Osteocyte (in vitro differentiated cells): ENCODE measurements at places on chromosomes 12 and 14. TPM values are rescaled to one million over a fixed set of nuclear protein-coding genes. Genes with fewer than 3 reads are reported as not detected.

DNA sequence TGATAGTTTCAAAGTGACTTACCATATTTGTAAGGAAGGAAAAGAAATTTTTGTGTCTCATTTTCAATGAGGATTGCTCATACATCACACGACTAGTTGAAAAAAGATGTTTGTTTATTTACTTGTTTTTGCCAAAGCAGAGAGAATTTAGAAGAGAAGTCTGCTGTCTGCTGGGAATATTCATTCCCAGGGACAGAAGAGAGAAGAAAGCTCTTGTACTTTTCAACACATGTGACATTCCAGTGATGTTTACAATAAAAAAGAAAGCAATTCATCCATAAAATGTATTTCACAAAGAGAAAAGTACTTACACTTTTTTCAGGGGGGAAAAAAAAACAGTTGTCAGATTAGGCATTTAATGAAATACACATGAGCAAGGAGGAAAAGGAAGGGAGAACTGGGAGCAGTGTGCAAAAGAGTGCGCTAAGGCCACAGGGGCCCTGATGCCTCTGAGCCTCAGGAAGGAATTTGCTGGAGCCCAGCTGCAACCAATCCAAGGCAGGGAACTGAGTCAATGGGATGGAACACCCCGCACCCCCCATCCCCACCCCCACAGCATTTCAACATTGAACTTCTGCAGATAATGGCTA lies 115.0 kb downstream of the RPAP3 start:
- DNase-seq: no peak

DNA sequence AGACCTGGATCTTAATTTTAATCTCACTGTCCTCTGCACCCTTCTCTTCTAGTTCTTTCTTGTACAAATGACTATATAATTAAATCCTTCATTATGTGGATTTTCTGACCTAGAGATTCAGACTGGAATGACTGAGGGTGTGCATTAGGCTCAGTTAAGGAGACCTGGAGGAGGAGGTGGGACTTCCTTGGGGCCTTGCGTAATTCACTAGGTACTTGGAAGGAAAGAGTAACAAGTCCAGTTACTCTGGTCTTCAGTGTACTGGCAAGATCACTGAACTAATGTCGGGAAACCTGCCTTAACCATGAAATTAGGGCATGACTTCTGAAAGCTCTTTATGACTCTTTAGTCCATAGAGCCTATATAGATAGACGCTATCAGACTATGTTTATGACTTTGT lies 441.4 kb downstream of the EGLN3 start:
- no peak for DNase-seq

DNA sequence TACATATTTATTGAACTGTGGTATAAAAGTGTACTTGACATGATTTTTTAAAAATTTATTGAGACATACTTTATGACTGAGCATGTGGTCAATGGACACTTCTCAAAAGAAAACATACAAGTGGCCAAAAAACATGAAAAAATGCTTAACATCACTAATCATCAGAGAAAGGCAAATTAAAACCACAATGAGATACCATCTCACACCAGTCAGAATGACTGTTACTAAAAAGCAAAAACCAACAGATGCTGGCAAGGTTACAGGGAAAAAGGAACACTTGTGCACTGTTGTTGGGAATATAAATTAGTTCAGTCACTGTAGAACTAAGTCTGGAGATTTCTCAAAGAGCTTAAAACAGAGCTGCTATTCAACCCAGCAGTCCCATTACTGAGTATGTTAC lies 1177.6 kb downstream of the GALC start:
- no peak for DNase-seq

DNA sequence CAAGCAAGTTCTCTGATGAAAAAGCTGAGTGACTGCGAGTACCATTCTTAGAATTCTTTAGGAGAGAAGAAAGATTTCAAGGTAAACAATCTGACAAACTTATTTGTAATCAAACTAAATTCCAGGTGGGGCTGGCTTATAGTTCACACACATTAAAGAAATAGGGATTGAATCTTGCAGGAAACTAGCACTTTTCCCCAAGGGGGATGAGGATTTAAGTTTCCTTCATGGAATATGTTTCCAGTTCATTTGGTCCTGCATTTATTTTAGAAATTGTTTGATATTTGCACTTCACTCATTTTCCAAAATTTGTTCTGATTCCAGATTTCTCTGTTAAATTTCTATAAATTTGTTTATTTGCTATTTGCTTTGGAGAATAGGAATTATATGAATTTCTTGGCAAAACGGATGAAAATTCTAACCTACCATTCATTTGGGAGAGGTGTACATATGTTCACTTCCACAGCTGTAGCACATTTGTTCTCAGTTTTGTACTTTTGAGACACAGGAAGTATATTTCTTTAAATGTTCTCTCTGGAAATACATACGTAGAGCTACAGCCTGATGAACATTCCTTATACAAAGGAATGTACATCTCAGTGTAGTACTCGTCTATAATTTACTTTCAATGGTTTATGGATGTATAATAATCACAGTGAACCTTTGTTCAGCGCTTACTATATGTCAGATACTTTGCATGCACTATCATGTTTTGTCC lies 145.5 kb downstream of the AKAP6 start:
- no peak for DNase-seq

DNA sequence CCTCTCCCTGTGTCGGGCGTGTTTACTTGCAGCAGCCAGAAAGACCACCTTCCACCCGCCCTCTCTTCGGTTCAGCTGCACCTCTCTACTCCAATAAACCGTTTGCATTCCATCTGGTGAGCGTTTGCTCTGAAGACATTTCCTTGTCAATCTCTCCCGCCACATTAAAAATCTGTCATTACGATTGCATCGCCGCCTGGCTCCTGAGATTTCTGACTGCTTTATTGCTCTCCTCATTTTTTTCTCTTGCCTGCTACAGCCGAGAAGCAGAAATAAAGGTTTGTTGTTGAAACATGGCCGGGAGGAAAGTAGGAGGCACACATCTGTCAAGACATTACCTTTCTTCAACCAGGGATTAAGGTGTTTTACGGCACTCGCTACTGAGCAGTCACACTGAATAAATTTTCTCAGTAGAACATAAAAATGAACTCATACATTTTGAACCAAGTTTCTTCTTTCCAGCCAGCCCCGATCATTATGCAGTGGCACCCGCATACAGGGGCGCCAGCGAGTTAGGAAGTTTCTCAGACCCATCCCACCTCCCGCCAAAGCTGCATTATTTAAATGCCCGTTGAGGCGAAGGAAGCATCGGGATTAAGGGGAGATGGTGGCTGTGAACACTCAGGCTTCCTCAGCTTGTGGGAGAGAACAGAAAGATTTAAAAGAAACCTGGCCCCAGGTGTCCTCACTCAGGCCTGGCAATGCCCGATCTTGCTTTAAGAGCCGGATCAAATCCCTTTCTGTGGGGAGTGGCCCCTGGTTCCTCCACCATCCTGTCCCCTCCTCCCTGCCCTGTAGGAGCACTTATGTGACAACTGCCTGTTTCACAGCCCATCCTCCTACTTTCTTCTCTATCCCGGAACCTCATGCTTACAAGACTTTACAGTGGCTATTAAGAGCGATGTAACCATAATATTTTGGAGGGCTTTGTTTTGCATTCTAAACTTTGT lies 1108.9 kb downstream of the BCL11B start:
- DNase-seq: no peak

DAO gene
- not detected in 2 replicates for total RNA-seq

DNA sequence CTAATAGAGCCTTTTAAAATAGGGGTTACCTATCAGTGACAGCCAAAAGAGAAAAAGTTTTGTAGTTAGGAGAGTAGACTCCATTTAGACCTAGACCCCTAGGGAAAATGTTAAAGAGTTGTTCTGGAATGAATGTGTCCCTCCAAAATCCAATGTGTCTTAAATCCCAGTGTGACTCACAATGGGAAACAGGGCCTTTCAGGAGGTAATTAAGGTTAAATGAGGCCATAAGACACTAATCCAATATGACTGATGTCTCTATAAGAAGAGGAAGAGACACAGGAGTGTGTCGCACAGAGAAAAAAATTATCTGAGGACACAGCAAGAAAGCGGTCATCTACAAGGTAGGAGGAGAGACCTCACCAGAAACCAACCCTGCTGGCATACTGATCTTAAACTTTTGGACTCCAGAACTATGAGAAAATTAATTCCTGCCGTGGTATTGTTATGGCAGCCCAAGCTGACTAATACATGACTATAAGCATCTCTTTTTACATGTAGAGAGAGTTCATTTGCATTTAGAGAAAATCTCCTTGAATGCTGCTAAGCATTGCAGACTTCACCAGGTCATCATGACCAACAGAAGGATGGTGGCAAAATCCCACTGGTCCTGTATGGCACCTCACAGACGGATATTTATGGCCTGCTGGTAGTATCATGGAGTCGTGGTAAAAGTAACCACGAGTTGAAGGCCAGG lies 259.6 kb upstream of the TMTC1 start:
- no peak for DNase-seq

OASL gene
- total RNA-seq: 0.21 and 0.24 TPM in 2 replicates

- no peak for DNase-seq
Observed at GRCh38 chr12:104350211-104351056, 46.9 kb downstream of the EID3 start.

DNA sequence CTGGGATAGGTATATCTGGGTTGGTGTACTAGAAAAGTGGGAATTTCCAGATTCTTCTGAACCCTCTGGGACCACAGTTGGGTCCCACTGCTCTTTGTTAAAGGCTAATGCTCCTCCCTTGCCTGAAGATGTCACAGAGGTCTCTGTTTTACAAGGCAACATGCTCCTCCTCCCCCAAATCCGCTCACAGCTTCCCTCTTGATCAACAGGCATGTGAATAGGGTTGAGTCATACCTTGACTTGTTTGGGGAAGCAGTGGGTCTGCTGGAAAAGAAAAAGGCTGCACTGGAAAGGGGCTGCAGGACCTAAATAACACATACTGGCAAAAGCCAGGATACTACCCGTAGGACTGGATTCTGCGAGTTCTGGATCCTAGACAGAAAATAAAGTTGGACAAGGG lies 165.4 kb upstream of the TMEM260 start:
- DNase-seq: no peak

- no peak for DNase-seq
Observed at GRCh38 chr12:124786061-124786964, 77.4 kb downstream of the SCARB1 start.

- DNase-seq: no peak
Observed at GRCh38 chr14:90963343-90963742, 97.1 kb downstream of the RPS6KA5 start.

TMEM119 gene
- total RNA-seq: 54.0 and 58.8 TPM in 2 replicates

DNA sequence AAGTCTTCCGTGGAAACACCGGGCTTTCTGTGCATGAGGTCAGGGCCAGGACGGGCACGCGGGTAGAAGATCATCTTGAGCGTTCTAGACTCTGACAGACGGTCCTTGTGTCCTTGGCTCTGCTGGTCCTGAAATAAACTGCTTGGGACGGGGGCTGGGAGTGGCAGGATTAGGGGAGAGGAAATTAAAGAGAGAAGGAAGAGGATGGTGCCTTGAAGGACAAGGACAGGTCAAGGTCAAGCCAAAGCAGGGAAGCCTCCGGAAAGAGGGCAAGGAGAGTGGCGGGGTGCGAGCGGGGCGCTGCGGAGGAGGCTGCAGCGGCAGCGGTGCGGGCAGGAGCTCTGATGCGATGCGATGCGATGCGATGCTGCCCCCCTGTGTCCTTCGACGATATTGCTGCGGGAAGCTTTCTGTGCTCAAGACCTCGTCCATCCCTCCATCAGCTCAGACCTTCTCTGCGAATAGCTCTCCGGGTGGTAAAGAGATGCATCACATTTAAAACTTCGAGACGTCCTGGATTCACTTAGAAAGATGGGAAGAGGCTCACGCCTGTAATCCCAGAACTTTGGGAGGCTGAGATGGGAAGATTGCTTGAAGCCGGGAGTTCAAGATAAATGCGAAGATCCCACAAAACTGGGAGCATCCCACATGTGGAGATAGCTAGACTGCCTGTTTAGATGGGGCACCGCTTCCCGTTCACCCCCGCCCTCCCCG lies 110.1 kb upstream of the TMEM132D start:
- DNase-seq: no peak

DNA sequence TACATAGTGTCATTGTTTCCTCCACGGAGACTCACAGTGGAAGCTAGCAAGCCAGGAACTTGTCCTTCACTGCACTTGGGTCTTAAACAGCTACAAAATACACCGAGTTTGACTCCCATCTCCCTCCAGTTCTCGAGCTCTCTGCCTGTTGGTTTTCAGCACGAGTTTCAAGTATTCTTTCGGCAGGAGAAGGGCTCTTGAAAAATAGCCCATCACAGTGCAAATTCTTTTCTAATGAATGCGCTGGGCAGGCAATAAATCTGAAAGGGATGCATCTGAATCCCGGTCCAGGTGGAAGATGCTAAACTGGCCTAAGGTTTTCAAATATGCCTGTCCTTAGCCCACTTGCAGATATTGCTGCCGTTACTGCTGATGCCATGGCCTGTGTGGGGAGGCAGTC lies 173.9 kb downstream of the CACNA1C start:
- no peak for DNase-seq

GRCh38 chr12:111283966-111284365 lies 84.9 kb downstream of the PHETA1 start:
- no peak for DNase-seq

OTX2 gene
- total RNA-seq: not detected in 2 replicates

SELPLG gene
- 0.59 and 0.78 TPM in 2 replicates for total RNA-seq

GRCh38 chr14:52413729-52414408 lies 99.8 kb downstream of the PTGER2 start:
- no peak for DNase-seq

DNA sequence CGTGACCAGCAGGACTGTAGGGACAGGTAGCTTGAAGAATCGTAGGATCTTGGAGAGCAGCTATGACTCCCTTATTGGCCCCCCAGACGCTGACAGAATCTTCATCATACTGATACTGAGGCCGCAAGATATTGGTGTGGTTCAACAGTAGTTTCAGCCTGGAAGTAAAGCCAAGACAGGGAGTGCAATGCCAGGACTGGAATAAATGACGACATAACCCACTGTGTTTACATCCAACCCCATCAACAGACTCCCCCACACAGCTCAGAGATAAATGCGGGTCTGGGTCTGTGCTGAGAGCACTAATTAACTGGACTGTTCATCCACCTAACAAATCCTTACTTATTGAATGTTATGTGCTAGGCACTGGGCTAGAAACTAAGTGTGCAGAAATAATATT lies 16.6 kb downstream of the NOXRED1 start:
- DNase-seq: no peak

SIX6 gene
- not detected in 2 replicates for total RNA-seq

DNA sequence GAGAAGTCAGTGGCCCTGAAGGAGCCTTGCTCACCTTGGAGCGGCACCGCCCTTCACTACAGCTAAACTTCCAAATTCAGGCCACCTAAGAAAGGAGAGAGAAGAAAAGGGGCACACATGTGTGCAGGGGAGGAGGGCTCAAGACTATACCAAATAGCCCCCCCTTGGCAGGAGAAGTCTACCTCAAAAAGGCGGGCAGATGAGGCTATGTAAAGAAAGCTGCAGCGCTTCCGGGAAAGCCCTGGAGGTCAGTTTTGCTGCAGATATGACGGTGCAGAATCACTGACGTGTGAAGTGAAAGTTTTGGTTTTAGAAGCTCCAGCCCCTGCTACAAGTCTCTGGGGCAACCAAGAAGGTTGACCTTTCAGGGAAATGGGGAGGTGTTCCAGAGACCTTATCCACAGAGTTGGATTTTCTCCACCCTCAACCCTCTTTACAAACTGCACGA lies 48.2 kb upstream of the PNMA1 start:
- DNase-seq: no peak

- DNase-seq: no peak
Observed at GRCh38 chr14:76844223-76844622, 18.0 kb downstream of the LRRC74A start.

- no peak for DNase-seq
Observed at GRCh38 chr12:41606468-41607445, 418.6 kb downstream of the PDZRN4 start.
